ENCODE measurements at places on chromosomes 5 and 9.

GRCh38 chr5:93632327-93632726 lies 49.3 kb downstream of the NR2F1 start:
- DNase-seq, result no peak

DNA sequence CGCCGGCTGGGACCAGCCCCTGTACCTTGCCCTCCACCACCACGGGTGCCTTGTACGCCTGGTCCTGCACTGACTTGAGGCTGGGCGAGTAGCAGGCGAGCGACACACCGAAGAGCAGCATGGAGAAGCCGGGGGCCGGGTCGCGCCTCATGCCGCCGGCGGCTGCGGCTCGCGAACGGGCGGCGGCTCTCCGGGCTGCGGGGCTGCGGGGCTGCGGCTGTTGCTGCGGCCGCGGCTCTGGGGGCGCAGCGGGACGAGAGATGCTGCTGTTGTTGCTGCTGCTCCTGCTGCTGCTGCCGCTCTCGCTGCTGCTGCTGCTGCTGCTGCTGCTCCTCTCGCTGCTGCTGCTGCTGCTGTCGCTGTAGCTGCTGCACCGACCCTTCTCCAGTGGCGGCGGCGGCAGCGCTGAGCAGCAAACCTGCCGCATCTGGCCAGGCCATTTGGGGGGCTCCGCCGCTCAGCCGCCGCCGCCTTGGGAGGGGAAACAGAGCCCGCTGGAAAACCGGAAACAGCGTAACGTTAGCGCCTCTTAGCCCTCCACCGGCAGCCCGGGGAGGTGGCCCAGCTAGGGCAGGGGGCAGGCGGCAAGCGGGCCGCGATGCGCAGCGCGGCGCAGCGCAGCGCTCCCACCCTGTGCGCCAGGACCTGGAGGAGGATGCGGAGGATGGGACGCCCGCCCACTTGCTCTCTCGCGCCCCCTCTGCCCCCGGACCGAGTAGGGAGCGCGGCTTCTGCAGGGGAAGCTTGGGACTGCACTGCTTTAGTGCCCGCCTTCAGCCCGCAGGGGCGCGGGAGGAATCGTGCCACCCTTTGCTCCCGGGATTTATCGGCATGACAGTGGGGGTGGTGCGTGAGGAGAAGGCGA lies at the start of gene NRG2:
Gene NRG2, minus strand, starts transcription at position 657 of the 865 bp plus-strand sequence.
- DNase-seq, result no peak

GRCh38 chr5:93583768-93584595 lies 960 bp downstream of the NR2F1 start:
- no peak for DNase-seq

GRCh38 chr5:113063927-113064326 lies 87.3 kb downstream of the DCP2 start:
- no peak for DNase-seq

- DNase-seq, result no peak
These were observed 30.2 kb upstream of the BASP1 start for GRCh38 chr5:17187011-17187785.

GRCh38 chr5:156200938-156201787 lies 125.8 kb upstream of the SGCD start:
- DNase-seq, result no peak

DNA sequence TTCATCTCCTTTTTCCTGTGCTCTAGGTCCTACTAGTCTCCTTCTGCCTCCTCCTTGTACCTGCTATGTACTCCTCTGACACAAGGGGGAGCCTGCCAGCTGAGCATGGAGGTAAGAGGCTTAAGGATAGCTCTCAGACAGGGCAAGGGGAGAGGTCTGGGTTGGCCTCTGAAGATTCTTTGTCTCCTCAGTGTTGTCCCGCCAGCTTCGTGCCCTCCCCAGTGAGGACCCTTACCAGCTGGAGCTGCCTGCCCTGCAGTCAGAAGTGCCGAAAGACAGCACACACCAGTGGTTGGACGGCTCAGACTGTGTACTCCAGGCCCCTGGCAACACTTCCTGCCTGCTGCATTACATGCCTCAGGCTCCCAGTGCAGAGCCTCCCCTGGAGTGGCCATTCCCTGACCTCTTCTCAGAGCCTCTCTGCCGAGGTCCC lies 3.8 kb downstream of the CREB3 start:
- no peak for DNase-seq

Data from NCI-H1048 (cell line).